ENCODE measurements at places on chromosomes 6 and 20. TPM values are rescaled to one million over a fixed set of nuclear protein-coding genes. Genes with fewer than 3 reads are reported as not detected.

Gene FITM2
- 10.6 TPM for total RNA-seq

Gene DEFB115
- total RNA-seq: not detected

Gene TNFRSF21
- total RNA-seq: 10.5 TPM

Gene STMND1
- not detected for total RNA-seq

Gene OR2B6
- total RNA-seq: not detected

Gene IRF4
- total RNA-seq: 2.7 TPM

- DNase-seq: no peak
Observed at GRCh38 chr6:3535776-3536435, 79.1 kb upstream of the SLC22A23 start.

DNA sequence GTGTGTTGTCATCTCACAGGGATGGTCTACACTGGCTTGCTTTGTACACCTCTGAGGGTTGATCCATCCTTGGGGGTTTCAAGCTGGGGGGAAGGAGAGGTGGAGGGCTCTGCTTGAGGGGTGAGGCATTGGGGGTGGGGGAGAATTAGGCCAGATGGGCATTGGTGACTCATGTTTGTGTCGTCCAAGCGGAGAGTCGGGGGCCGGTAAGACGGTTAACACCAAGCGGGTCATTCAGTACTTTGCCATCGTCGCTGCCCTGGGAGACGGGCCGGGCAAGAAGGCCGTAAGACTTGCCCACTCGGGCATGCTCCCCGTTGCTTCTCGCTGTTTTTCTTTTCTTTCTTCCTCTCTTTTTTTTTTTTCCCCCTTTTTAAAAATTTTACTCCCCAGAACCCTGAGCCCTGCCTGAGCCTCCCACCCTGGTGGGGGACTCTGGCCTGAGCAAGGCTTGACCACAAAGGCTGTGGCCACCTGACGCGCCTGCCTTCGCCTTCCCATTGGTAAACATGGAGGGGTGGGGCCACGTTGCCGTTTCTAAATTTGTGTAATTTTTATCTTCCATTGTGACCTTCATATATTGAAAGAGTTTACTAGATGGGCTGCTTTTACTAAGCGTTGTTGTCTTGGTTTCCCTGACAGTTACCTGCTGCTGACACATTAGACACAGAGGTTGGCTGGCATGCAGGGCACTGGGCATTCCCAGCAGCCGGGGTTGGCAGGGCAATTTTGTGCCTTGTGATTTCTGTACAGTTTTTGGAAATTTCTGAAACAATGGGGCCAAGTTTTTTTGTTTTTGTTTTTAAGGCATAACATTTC is 26.8 kb downstream of the MYH7B start:
- no peak for DNase-seq

DNA sequence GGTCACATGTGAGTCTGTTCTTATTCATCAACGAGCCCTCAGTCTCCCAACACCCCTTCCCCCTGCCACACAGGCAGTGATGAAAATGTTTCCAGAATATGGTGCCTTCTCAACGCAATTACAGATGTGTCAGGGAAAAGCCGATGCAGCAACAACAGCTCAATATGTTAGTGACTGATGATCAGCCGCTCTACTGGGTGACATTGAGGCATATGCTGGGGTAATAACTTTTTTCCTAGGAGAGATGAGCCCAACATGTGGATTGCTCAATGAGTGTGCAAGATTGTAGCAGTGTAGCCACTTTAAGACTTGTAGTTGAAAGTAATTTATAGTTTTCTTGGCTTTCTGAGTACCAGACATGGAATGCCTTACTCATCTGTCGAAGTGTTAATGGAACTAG is 49.4 kb downstream of the DTD1 start:
- no peak for DNase-seq

DNA sequence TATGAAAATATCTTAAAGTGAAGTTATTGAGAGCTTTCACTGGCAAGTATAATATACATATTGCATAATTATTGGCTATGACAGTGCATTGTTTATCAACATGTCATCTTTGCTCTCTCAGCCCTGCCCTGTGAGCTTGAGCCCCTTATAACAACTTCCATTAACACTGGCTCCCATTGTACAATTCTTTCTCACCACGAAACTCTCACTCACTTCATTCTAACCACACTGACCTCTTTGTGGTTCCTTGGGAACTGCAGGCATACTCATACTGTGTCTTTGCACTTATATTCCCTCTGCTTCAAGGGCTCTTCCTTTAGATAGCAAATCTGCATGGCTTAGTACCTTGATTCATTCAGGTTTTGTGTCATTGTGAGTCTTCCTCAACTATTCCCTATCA is 411.8 kb downstream of the CDKAL1 start:
- DNase-seq: no peak

GRCh38 chr6:25250878-25251277 is 28.3 kb upstream of the CARMIL1 start:
- no peak for DNase-seq

- no peak for DNase-seq
Observed at GRCh38 chr6:36242161-36242560, 27.7 kb upstream of the PNPLA1 start.

- DNase-seq: no peak
Observed at GRCh38 chr6:166381381-166381732, 1.4 kb downstream of the MPC1 start.

DNA sequence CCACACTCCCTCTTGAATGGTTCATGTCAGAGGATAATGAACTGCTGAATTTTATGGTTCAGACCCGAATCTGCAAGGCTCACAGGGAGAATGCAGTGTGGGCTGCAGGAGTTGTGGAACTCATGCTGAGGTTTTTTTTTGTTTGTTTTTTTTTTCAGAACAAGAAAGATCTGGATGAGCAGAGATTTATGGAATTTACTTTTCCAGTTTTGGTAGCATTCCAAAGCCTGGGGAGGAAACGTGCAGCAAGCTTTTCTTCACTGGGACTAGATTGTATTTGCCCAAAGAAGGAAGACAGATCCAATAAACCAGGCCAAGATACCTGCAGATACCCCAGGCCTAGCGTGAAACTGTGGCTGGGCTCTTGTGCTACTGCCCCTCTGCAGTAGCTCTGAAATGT is 223.9 kb upstream of the TAB2 start:
- no peak for DNase-seq

DNA sequence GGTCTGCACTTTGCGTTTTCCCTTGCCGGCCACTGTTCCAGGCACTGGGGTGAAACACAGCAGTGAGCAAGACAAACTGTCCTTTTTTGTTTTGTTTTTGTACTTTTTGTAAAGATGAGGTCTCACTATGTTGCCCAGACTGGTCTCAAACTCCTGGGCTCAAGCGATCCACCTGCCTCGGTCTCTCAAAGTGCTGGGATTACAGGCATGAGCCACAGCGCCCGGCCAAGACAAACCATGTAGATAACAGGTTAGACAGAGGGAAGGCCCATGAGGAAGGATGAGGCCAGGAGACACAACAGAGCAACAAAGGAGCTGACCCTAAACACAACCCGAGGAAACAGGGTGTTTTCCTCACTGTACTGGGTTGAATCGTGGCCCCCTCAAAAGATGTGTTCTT is 165.4 kb downstream of the NFATC2 start:
- DNase-seq: no peak

- no peak for DNase-seq
Observed at GRCh38 chr6:144405163-144405562, 120.0 kb downstream of the UTRN start.

DNA sequence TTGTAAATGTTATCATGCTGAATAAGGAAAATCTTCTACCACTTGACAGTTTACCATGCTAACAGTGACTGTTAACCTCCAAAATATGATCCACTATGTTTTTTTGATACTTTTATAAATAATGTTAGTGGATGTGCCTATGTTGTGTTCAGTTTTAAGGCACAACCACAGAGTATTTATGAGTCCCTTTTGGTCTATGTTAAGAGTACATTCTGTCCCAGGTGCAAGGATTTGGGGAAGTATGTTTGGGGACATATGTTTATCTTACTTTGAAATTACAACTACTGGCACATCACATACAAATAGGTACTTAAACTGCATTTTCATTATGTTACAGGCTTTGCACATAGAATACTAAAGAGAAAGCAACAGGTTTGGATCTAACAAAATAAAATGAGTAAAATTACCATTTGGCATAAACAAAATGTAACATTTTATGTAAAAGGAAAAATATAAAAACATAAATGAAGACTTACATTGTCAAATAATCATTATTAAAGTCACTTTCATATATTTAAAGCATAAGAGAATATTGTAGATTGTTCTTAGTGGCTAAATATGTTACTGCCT is 71.2 kb downstream of the SESN1 start:
- no peak for DNase-seq

DNA sequence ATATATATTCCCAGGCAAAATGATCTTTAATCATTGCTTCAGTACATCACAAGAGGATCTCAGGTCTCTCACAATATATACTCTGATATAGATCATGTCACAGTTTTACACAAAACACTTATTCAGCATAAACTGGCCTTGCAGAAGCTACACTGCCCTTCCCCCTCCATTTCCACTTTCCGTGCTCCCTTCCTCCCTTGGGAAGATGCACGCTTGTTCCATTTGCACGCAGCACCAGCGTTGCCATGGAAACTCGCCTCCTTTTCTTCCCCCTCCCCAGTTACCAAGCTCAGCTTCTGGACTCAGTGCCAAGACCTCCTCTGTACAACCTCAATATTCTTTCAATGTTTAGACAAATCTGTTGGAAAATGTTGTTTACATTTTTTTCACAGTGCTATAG is 154.6 kb downstream of the RFPL4B start:
- no peak for DNase-seq

GRCh38 chr20:19249106-19249879 is 36.9 kb downstream of the SLC24A3 start:
- no peak for DNase-seq

DNA sequence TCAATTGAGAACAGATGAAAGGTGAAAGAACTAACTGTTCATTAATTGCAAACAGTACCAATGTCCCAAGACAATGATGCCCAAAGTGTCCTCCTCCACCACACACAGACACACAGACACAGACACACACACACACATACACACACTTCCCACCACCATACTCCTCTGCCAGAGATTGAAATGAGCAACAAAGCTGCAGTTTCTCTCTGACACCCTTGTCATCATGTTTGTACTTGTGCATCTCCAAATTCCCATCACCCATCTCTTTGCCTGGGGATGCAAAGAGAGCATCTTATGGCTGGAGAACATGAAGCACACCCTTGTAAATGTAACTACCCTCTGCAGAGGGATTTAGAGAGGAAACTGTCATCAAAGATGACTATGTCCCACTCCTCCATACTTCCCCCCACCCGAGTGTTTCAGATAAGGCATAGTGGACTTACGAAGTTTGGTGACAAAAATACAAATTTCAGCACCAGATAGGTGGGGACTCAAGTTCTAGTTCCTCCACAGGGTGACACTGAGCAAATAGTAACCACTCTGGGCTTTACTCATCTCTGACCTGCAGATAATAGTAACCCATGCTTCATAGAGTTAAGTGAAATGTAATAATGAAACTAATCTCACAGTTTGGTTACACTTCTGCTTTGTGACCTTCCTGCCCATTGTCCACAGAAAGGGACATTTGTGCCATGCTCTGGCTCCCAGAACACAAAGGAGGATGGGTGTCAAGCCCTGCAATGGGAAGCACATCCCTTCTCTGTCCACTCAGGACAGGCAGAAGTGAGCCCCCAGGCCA is 8.7 kb downstream of the MAFB start:
- DNase-seq: peak; percentile 46
